ENCODE measurements at places on chromosomes 7 and 10.

DNA sequence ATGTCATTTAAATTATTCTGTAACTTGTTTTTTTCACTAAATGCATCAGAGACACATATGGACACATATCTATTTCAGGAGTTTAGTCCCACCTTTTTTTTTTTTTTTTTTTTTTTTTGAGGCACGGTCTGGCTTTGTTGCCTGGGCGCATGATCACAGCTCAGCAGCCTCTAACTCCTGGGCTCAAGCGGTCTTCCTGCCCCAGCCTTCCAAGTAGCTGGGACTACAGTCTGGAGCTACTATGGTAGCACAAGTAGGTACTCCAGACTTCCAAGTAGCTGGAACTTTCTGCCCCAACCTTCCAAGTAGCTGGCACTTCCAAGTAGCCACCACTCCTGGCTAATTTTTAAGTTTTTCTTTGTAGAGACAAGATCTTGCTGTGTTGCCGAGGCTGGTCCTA is 407.7 kb downstream of the GALNT17 start:
- DNase-seq: no peak

- DNase-seq: no peak
Observed at GRCh38 chr10:79376078-79376628, 28.9 kb downstream of the PPIF start.

- no peak for DNase-seq
Observed at GRCh38 chr10:128481152-128481840, 355.1 kb upstream of the MKI67 start.

DNA sequence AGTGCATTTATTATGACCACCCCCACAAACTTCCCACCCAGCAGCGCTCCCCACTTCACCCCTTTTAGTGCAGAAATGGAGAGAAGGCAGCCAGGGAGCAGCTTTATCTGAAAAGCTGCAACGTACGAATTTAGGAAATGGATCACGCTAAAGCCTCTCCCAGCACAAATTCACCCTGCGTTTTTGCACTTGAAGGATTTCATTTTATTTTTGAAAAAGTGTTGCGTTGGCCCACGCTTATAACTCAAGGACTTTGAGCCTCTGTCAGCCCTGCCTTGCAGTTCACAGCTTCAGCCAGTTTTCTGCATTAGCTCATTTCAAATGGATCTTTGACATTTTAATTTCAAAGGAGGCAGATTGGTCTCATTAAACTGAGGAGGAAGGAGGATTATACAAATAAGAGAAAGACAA is 556.1 kb downstream of the KCNMA1 start:
- no peak for DNase-seq

- DNase-seq: no peak
Observed at GRCh38 chr7:116582806-116583444, 58.1 kb downstream of the CAV1 start.

DNA sequence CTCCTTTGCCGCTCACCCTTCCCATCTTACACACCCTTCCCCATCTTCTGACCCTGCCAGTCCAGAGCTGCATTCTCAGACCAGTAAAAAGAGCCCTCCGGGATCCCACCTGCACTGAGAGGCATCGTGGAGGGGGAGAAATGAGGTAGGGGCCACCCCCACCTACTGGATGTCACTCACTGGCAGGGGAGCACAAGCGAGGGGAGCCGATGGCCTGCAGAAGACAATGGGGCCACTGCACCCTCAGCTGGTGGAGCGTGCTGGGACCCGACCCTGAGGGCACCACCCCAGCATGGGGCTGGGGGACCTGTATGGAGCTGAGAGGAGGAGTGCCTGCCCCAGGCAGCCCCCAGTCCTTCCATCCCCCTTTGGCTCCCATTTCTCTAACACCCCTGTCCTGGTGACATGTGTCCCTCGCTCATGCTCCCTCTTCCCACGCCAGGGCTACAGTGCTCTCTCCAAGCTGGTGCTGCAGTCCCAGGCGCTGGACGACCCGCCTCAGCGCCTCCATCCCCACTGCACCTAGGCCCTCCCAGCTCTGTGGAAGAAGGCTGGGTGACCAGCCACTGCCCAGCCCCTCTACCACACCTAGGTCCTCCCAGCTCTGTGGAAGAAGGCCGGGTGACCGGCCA is 49.8 kb downstream of the RASGEF1A start:
- no peak for DNase-seq

- DNase-seq: no peak
Observed at GRCh38 chr7:73727952-73728351, 8.5 kb upstream of the STX1A start.

DNA sequence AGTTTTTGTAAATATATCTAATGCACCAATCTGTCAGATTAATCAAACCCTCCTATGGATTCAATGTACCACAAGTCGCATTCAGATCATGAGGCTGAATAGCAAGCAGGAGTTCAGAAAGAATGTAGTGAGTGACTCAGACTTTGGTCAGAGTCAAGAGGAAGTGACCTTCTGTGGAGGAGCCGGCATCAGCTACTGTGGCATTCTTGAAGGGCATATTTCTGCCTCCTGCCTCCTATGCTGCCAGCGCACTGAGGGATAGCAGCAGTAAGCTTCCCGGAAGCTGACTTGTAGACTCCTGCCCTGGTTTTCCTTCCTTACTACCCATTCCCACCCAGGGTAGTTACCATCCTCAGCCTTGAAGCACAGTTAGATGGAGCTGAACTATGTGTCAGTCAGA is 867.5 kb downstream of the NRG3 start:
- DNase-seq: no peak

DNA sequence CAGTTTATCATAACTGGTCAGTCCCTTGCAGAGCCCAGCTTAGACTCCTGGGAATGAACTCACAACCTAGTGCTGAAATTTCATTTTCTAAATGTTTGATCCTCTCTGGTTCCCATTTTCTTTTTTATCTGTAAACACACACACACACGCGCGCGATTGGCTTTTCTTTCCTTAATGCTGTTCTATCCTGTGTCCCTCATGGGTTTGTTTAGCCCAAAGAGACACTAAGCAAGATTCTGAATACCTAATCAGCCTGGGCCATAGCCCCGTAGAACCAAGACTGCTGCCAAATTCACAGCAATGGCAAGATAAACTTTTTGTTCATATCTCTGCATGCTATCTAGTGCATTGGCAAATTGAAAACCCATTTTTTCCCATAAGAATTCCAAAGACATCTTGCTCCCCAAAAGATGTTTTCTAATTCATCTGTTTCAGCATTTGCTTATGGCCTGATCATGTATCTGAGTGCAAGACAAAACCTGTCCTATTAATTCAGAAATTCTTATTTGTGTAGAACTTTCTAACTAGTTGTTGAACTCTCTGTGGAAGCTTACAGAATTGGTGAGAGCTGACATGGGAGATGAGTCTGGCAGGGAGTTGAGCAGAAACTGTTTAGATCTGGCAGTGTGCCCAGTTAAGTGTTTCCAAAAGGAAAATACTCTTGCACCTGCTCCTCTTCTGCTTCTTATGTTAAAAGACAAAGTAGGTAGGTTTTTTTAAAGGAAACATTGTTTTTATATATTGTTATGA is 1.8 kb upstream of the IFIT1 start:
- DNase-seq: no peak

DNA sequence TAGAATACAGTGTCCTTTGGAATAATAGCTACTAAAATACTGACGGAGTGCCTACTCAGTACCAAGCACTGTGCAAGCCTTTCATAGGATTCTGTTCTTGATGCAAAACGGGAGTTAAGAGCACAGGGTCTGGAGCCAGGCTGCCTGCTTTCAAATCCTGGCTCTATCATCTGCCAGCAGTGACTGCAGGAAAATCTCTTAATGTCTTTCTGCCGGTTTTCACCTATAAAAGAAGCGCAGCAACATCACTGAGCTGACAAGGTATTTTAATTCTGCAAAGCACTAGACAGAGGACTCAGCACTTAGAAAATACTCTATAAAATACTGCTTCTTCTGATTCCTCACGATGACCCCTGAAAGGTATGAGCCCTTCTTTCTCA is 659 bp downstream of the FIGNL1 start:
- no peak for DNase-seq

- no peak for DNase-seq
Observed at GRCh38 chr10:79124066-79124465, 55.3 kb downstream of the ZMIZ1 start.

GRCh38 chr10:28914701-28915100 is 237.4 kb downstream of the BAMBI start:
- DNase-seq: no peak

DNA sequence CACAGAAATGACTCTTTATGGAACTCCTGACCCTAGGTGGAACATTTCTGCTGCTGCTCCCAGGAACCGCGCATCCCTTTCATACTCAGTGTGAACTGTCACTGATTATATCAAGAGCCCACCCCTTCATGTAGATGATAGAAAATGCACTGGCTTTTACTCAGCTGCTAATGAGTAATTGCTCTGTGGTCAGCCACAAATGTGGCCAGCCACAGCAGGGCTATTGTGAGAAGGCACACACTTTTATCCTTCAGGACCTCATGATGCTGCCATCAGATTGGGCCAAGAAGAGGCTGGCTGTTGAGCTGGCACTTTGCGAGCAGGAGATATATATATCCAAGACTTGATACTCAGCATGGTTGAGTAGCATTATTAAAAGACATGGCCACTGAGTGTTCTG is 124.7 kb downstream of the CFAP58 start:
- DNase-seq: no peak

Measured in T follicular helper cell (primary cell).